ENCODE measurements at places on chromosomes 3 and 15.

GRCh38 chr15:64634576-64635498, 140.6 kb downstream of the RBPMS2 start:
- peak; percentile 19 for DNase-seq

GRCh38 chr3:14573706-14574105, 33.6 kb upstream of the GRIP2 start:
- DNase-seq, result no peak

DNA sequence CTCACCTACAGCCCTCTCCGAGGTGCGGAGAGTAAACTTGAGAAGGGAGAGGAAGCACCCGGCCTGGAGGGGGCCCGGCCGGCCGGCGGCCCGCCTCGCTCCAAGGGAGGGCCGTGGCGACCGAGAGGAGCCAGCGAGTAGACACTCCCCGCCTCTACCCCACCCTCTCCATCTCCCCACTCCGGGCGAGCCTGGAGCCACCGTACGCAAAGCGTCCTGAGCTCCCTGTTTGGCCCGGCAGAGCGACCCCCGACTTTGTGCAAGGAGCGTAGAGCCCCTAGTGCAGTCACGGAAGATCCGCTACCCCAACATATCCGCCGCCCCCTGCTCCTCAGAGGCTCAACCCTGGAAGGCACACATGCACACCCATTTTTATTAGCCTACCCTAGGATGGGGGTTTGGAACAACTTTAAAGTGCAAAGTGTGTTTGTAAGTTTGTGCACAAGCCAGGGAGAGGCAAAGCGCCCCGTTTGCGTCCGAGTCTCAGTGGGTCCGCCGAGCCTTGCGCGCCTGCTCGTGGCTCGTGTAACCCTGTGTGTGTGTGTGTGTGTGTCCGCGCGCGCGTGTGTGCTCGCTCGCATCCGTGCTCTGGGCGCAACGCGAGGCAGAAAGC, 508 bp upstream of the SMAD6 start:
- peak; percentile 52 for DNase-seq

DNA sequence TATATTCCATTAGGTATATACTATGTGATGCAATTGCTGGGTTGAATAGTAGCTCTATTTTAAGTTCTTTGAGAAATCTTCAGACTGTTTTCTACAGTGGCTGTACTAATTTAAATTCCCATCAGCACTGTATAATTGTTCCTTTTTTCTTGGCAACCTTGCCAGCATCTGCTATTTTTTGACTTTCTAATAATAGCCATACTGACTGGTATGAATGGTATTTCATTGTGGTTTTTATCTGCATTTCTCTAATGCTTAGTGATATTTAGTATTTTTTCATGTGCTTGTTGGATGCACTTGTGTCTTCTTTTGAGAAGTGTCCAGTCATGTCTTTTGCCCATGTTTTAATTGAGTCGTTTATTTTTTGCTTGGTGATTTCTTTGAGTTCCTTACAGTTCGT, 145.1 kb upstream of the PLSCR5 start:
- DNase-seq, result no peak

DNA sequence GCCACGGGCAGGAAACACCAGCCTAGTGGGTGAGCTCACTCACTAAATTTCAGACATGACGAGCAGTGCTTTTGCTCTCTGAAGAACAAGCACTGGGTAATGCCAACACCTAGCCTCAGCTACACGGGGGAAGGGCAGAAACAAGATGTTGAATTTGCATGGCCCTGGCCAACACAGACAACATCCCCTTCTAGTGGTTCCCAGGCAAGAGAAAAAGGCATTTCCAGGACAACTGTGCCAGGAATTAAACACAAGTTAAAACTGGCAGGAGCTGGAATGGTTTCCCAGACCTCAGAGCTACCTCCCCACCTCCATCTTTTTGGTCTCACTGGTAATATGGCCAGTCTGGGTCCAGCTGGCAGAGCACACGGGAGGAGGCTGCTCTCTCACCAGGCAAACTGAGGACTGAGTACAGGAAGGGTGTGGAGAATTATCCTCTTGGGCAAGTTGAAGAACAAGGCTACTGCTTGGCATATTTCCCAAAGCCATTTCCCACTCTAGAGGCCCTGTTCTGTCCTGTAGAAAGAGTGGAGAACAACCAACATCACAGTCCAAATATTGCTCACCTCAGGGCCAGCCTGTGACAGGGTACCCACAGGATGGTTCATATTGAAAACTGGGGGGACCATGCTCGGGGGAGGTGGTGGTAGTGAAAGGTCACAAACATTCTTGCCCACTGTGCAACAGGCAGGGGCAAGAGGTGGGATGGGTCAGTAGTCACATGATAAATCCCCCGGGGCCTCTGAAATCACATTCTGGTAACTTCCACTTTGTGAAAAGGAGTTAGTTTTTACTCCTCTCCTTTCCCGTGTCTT, 26.5 kb downstream of the TSPAN3 start:
- no peak for DNase-seq

GRCh38 chr3:129503471-129504291, 24.8 kb upstream of the RHO start:
- no peak for DNase-seq

- no peak for DNase-seq
These were observed 45.0 kb downstream of the ZNF860 start for GRCh38 chr3:32026593-32026992.

DNA sequence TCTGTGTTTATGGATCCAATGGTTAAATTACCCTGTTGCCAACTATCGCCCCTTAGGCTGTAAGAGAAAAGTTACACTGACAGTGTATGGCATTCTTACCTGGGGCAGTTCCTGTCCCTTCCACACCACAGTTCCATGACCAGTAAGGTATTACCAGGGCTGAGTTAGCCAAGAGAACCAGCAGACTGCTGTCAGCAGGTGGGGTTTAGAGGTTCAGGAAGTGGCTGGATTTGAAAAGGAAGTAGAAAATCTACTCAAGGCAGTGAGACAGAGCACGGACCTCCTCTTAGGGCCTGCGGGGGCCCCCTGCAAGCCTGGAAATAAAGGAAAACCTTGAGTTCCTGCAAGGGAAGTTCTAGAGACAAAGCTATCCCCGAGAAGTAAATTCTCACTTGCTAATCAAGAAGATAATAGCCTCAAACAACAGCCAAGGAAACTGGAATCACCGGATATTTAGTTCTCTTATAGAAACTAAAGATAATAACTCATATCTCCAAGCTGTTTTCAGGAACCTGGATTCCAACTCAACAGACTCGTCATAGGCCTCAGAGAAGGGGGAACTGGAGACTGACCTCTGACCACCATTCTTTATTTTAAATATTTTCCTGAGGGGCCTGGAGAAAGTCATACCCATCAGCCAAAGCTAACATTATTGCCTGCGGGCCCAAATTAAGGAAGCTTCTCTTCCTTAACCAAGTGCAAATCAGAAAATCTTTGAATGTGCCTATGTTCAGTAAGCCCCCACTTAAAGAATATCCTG, 161.7 kb downstream of the ANXA2 start:
- DNase-seq, result no peak

DNA sequence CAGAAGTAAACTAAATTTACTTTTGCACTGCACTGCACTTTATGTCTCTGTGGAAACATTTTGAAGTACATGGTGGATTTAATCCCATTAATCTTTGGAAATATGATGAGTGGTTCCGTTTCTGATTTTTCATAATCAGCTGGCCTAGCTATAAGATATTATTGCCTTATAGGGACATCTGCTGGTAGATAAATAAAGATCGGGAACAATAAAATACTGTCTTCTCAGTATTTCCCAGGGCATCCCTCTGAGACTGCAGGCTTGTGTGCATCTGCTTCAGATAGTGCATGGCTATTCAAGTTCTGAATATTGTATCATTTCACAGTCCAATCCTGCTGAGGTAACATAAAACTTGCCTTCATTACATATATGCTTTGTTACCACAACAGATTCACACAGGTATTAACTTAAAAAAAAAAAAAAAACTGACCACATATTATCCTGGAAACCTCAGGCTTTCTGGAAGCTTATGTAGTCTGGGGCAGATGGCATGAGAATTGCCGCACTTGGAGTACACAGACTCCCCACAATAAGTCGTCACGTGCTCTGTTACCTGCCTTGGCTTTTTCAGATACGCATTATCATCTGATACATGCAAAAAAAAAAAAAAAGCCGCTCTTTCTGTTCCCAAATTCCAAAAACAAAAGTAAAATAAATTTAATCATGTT, 330.8 kb upstream of the AGTR1 start:
- DNase-seq, result no peak

GRCh38 chr15:37764733-37765191, 169.7 kb upstream of the TMCO5A start:
- DNase-seq, result peak; percentile 14

DNA sequence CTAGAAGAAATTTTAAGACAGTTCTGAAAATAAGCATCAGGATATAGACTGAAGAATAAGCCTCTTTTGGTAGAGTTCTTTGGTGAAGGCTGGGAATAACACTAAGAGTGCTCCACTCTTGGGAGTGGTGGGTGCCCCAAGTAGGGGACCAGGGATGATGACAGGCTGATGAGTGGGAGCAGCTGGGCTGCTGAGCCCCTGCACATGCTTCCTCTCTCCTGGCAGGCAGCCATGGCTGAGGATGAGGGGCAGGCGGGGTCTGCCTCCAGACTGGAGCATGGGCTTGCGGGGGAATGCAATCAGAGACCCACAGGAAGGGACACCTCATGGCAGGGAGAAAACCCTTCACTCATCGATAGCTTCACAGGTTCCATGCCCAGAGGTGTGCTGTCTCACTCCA, 72.6 kb upstream of the RORA start:
- no peak for DNase-seq

DNA sequence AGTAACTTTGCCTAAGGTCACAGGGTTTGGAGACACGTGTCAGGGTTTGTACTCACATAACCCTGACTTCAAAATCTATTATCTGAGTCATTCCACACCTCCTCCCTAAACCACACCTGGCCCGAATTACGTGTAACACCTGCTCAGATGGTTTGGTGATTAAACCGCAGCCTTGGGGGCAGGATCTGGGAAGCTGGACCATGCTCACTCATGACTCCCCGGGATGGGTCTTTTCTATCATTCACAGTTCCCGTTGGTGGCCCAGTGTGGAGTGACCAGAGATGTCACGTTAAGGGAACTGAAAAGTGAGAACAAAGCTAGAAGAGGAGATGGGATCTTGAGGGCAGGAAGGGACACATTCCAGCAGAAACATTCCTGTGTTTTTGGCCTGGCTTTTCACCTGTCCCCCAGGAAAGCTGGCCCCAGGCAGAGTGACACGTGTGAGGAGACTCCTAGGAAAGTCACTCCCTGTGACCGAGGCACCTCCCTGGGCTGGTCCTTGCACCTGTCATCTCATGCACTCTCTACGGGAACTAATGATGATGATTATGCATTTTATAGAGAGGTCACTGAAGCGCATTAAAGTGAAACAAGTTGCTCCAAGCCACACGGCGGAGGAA, 75.4 kb upstream of the POMGNT2 start:
- DNase-seq, result no peak

DNA sequence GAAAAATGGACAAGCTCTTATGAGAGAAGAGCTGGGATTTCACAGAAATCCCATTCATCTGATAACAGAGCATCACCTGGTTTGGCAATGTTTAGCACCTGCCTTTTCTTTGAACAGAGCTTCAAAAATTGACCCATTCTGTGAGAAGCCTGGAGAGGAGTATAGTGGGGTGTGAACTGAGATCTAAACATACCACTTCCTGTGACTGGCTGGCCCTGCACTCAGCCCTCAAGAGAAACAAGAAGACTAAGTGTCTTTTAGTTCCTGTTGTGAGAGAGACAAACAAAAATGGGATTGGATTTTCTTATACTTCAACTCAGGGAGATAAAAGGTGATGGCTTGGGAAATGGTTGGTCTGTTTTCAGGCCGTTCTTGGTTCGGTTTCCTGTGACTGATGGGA, 1060.2 kb downstream of the ROBO1 start:
- no peak for DNase-seq

All from neural crest cell (in vitro differentiated cells).